ENCODE measurements at places on chromosomes 4 and X. TPM values are rescaled to one million over a fixed set of nuclear protein-coding genes. Genes with fewer than 3 reads are reported as not detected.
A peak's percentile ranks its signal among the peaks of the same experiment; 100 is the strongest.

The RBMXL3 gene
- total RNA-seq = not detected

DNA sequence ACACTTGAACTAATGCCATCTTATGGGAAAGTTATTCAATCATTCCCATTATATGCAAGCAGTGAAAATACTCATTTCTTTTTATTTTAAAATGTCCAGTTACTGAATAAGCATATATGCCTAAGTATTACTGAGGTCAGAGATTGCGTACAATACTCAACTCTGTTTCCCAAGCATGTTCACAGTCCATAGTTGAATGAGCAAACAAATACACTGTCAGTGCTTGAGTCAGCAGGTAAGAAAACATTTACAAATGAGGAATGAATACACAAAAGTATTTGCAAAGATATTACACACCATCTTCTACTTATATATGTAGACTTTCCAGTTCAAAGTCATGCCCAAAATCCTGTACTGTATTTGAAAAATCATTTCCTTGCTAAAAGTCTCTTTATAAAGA is 74.1 kb downstream of the TSPAN5 start:
- DNase-seq = no peak

DNA sequence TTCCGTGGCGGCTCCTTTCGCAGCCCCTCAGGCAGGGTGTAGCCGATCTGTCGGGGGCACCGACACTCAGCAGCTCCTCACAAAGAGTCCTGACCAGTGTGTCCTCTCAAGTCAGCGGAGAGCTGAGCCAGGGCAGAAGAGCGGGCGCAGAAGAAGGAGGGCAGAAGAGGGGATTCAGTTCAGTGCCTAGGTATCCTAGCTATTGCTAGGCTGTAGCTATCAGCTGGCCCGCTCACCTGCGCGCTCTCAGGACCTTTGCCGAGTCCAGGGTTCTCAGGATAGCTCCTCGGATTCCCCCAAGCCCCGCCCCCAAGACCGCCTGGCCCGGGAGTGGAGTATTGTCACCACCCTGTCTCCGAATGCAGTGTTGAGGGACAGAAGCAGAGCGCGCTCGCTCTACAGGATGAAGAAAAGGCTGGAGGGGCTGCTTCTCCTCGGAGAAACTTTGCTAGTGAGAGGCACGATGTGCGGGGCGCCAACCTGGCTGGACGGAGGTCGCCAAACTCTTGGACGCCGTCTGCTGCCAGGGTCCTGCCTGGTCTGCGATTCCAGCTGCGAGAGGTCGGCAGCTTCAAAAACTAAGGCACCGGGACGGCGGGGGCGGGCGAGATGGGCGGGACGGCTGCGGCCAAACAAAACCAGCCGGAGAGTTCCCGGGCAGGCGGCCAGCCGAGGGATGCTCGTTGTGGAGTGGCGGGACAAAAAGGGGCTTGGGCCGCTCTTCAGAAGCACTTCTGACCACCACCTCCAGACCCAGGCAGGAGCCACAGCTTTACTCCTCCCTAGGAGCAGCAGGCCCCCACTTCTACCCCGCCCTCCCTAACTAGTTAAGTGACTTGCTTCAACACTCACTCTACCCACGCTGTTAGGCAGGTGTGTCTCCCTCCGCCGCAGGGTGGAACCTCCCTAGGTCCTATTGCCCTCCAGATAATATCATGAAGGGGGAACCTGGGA is at the start of gene XKRX:
TSS of gene XKRX (minus strand) at position 258 of the 954 bp plus-strand sequence. CDS start 613 bp downstream, outside the sequence.
- DNase-seq = peak; percentile 18

- no peak for DNase-seq
These were observed 466.3 kb downstream of the NAF1 start for GRCh38 chr4:162700358-162700757.

DNA sequence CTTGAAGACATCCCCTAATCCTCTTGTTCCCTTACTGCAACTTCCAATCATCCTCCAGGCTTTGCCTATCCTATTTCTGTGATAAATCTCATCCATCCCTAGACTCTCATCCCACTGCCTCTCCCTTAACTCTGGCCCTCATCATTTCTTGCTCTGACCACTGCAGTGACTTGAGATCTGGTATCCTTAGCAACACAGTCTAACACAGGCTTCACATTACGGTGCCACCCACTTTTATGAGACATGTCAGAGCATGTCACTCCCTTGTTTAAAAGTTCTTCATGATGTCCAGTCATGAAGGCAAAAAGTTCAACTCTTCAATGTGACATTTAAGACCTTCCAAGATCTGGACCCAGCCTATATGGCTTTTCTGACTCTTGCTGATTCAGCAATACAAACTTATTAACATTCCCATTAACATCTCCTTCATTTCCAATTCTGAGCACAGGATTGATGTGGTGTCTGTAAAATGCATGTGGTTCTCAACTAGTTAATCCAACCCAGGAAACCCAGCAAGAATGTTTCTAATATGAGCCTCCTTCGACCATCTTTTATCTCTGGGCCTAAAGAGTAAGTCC is 64.0 kb downstream of the OR13H1 start:
- no peak for DNase-seq

The ARHGEF6 gene
- 3.5 TPM for total RNA-seq

The ARMCX2 gene
- 27.3 TPM for total RNA-seq

- peak; percentile 78 for DNase-seq
These were observed 10.9 kb upstream of the EXOSC9 start for GRCh38 chr4:121789960-121790829.

Data from RPMI7951 (cell line).